ENCODE measurements at places on chromosomes 5 and 9. TPM values are rescaled to one million over a fixed set of nuclear protein-coding genes. Genes with fewer than 3 reads are reported as not detected.

Gene HAVCR1
- total RNA-seq, result 10.9 TPM

Gene FAM13B
- total RNA-seq, result 67.4 TPM

Gene LCP2
- total RNA-seq, result 488 TPM

Gene LMX1B
- not detected for total RNA-seq

Gene EGR1
- total RNA-seq, result 137 TPM

Gene ZDHHC11B
- total RNA-seq, result 2.2 TPM

Gene PANK3
- total RNA-seq, result 39.7 TPM

Gene NXNL2
- total RNA-seq, result not detected

Gene LCN12
- 9.2 TPM for total RNA-seq

GRCh38 chr5:52702877-52703276 is 84.8 kb upstream of the ITGA1 start:
- no peak overlapping the region for H3K27ac ChIP-seq
- H3K27me3 ChIP-seq, result no peaks in the 10 kb centered on the region
- no peak for DNase-seq
- H3K4me3 ChIP-seq, result no peak overlapping the region

GRCh38 chr9:127369428-127369827 is 27.5 kb upstream of the SLC2A8 start:
- H3K27me3 ChIP-seq, result peaks cover 8% of the 10 kb centered on the region
- H3K27ac ChIP-seq, result no peak overlapping the region
- no peaks in the 10 kb centered on the region for H3K36me3 ChIP-seq
- no peak overlapping the region for H3K4me3 ChIP-seq
- H3K4me1 ChIP-seq, result no peaks in the 10 kb centered on the region

- H3K27ac ChIP-seq, result no peak overlapping the region
- no peak for DNase-seq
- H3K36me3 ChIP-seq, result no peaks in the 10 kb centered on the region
- no peaks in the 10 kb centered on the region for H3K4me1 ChIP-seq
- no peaks in the 10 kb centered on the region for H3K27me3 ChIP-seq
Measured at GRCh38 chr5:174523311-174524071, 200.9 kb upstream of the MSX2 start.

GRCh38 chr9:10753474-10753873 is 140.7 kb upstream of the PTPRD start:
- DNase-seq, result no peak
- H3K4me1 ChIP-seq, result no peaks in the 10 kb centered on the region
- no peaks in the 10 kb centered on the region for H3K27me3 ChIP-seq
- H3K4me3 ChIP-seq, result no peak overlapping the region
- H3K27ac ChIP-seq, result no peak overlapping the region

GRCh38 chr5:73106335-73106734 is 14.0 kb upstream of the TMEM171 start:
- H3K4me1 ChIP-seq, result no peaks in the 10 kb centered on the region
- no peak overlapping the region for H3K27ac ChIP-seq
- DNase-seq, result no peak

DNA sequence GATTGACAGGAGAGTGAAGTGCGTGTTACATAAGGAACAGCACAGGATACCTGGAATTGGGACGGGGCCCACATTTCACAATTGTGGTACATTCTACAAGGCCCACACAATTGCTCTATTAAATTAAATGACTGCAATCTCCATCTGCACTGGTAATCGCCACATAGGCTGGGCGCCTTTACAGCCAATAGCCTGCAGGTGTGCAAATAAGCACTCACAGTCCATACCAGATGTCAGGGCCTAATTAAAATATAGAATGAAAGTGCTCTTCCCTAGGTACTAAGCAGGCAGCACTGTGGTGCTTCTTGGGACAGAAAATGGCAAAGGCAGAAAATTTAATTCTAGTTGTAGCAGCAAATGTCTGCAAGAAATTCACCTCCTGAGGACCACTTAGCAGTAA is 82.7 kb downstream of the ATP10B start:
- DNase-seq, result no peak
- no peaks in the 10 kb centered on the region for H3K4me1 ChIP-seq

- no peak overlapping the region for H3K27ac ChIP-seq
- no peaks in the 10 kb centered on the region for H3K4me1 ChIP-seq
- no peaks in the 10 kb centered on the region for H3K36me3 ChIP-seq
- no peak overlapping the region for H3K4me3 ChIP-seq
- no peak for DNase-seq
- no peaks in the 10 kb centered on the region for H3K27me3 ChIP-seq
Measured at GRCh38 chr9:99594056-99594780, 227.5 kb upstream of the NR4A3 start.

- H3K27ac ChIP-seq, result no peak overlapping the region
- H3K4me1 ChIP-seq, result no peaks in the 10 kb centered on the region
- no peak overlapping the region for H3K4me3 ChIP-seq
- H3K36me3 ChIP-seq, result no peaks in the 10 kb centered on the region
Measured at GRCh38 chr9:115254287-115255180, 136.6 kb upstream of the TNC start.

DNA sequence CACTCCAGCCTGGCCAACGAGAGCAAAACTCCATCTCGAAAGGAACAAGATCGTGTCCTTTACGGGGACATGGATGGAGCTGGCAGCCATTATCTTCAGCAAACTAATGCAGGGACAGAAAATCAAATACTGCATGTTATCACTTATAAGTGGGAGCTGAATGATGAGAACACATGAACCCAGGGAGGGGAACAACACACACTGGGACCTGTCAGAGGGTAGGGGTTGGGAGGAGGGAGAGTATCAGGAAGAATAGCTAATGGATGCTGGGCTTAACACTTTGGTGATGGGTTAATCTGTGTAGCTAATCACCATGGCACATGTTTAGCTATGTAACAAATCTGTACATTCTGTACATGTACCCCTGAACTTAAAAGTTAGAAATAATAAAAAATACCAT is 40.9 kb downstream of the NMUR2 start:
- no peak overlapping the region for H3K27ac ChIP-seq
- no peak for DNase-seq
- no peak overlapping the region for H3K4me3 ChIP-seq

- no peaks in the 10 kb centered on the region for H3K36me3 ChIP-seq
- H3K27me3 ChIP-seq, result no peaks in the 10 kb centered on the region
- no peaks in the 10 kb centered on the region for H3K4me1 ChIP-seq
Measured at GRCh38 chr9:112437406-112437805, 49.2 kb upstream of the KIAA1958 start.

DNA sequence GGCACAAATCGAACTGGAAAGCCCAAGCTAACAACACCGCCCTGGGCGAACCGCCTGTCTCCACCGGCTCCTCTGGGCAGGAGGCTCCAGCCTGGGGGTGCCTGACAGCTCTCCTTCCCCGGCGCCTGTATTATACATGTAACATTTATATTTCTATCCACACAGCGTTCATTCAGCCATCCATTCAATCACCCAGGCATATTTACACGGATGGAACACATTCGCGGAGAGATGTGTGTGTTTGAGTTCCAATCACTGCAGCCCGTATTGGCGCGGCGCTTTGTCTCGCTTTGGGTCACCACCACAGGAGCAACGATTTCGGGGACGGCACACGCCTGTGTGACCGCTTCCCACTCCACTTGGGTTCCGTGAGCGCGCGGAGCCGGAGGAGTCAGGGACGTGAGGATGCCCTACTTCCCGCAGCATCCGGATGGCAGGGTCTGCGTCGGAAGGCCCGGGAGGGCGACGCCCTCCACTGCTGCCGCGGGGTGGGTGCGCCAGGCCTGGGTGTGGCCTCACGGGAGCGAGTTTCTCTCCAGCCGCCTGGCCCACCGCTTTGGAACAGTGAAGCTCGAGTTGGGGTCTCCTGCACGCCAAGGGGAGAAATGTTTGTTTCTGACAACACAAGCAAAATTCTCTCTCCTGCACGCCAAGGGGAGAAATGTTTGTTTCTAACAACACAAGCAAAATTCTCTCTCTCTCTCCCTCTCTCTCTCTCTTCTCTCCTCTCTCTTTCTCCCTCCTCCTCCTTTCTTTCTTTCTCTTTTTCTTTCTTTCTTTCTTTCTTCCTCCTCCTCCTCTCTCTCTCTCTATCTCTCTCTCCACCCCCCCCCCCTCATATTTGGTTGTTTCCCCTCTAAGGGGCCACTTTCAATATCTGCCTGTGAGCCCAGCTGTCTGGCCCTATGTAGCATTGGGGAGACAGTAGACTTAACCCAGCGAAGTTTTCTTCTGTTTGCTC is 1.1 kb upstream of the SV2C start:
- no peak for DNase-seq
- H3K4me1 ChIP-seq, result peaks cover 30% of the 10 kb centered on the region
- no peak overlapping the region for H3K4me3 ChIP-seq

DNA sequence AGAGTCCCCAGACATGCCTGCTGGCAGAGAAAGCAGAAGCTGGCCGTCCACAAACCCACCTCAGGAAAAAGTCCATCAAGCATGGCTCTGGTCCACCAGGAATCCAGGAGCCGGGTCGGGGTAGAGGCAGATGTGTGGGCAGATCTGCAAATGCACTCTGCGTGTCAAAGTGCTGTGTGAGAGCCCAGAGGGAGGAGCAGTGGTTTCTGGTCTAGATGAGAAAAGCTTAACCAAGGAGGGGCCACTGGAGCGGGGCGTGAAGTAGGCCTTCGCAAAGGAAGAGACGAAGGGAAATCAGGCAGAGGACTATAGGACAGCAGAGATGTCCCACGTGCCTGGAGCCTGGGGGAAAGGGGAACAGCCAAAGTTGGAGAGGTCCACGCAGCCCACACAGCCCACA is 40.0 kb downstream of the TTLL11 start:
- no peak for DNase-seq
- H3K4me1 ChIP-seq, result peaks cover 13% of the 10 kb centered on the region
- no peak overlapping the region for H3K27ac ChIP-seq

DNA sequence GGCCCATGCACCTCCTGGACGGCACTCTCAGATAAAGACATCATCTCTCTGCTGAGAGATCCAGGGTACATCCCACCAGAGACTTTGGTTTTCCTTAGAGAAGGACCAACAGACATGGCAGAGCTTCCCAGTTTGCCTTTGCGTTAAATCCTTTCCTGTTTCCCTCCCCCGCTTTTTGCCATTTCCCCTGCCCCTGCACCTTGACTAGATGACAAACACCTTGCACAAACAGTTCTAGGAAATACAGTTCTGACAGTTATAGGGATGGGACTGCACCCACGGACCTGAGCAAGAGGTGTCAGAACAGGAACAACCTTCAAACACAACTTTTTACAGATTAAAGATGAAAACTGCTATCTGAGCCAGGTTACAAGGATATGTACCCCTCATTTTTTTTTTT is 288.9 kb downstream of the MSX2 start:
- no peaks in the 10 kb centered on the region for H3K4me1 ChIP-seq
- DNase-seq, result no peak
- no peaks in the 10 kb centered on the region for H3K36me3 ChIP-seq
- no peak overlapping the region for H3K4me3 ChIP-seq
- H3K27ac ChIP-seq, result no peak overlapping the region
- no peaks in the 10 kb centered on the region for H3K27me3 ChIP-seq

DNA sequence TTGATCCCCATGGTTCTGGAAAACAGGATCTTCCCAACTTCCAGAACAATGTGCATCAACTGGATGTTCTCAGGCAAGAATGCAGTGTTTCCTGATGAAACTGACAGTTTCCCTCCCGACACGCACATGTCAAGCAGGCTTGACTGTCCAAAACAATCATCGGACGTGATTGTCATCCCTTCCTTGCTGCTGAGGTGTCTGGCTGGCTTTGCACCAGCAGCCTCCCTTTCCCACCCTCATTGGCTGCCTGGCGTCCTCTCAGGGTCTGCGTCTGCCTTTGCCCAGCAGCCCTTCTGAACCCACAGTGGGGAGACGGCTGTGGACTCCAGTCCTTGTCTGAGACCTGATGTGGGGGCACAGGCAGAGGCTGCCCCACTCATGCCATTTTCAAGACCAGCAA is 110.8 kb downstream of the MARCHF3 start:
- H3K4me1 ChIP-seq, result peaks cover 4% of the 10 kb centered on the region
- no peaks in the 10 kb centered on the region for H3K27me3 ChIP-seq
- H3K36me3 ChIP-seq, result no peaks in the 10 kb centered on the region
- no peak overlapping the region for H3K4me3 ChIP-seq
- no peak overlapping the region for H3K27ac ChIP-seq
